ENCODE measurements at places on chromosomes 5 and 9. TPM values are rescaled to one million over a fixed set of nuclear protein-coding genes. Genes with fewer than 3 reads are reported as not detected.

GRCh38 chr9:88725300-88726019 is 190.5 kb downstream of the NXNL2 start:
- no peak for DNase-seq

DNA sequence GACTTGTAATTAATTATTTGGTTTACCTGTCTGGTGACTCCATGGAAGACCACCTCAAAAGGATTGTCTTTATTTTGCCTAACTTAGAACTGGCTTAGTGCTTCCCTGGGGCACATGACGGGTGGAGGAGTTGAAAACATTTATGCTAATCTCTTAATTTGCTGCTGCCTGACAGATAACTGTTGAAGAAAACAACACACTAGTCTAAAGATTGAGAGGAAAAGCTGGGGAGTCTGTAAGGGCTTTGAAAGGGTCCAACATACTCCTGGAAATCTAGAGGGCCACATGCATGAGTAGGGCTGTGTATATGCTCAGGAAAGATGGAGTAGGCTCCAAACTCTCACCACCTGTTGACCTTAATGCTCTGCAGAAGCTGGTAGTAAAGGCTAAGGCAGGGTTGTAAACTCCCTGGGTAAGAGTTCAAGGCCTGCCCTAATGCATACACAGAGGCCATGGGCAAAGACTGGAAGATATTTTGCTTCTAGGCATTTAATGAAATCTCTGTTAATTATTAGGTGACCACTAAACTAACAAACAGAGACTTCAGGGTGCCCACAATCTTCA is 40.7 kb downstream of the NR3C1 start:
- DNase-seq, result no peak

DNA sequence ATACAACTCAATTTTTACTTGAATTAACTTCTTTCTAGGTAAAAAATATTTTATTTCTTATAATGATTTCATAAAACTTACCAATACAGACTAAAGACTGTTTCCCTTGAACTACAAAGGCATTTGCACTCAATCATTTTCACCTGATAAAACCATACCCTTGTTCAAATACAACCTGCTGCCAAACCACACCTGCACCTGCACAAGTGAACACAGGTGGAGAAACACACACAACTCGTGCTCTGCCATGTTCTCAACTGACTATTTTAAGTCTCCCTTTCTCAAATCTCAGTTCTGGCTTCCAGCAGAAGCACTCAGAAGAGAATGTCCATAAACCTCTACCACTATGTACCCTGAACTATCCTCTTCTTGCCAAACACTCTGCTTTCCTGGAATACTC is 1892.1 kb downstream of the MAT2B start:
- DNase-seq, result no peak

DNA sequence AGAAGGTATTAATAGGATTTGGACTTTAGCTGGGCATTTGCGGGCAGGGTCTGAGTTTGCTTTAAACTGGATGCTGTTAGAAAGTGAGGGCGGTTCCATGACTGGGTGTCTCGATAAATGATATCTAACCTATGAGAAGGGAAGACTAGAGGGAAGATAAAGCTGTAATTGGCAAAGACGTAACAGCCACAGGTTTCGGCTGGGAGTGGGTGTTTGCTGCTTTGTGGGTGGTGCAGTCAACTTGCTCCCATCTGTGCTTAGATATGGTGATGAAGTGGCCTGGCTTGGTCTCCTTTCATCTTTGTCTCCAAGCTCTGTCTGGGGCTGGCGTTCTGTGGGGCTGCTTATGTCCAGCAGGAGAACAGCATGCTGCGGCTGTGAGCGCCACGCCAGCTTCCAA is 23.3 kb downstream of the OR2V1 start:
- no peak for DNase-seq

Gene MELK
- 78.6 TPM for total RNA-seq

Measured in H4 (cell line).